Motor neuron (in vitro differentiated cells): ENCODE measurements at places on chromosomes 5 and 9.
A peak's percentile ranks its signal among the peaks of the same experiment; 100 is the strongest.

- ATAC-seq, result no peak
These were observed 323.4 kb downstream of the PSAT1 start for GRCh38 chr9:78620303-78620702.

GRCh38 chr9:13061390-13061789 is 218.1 kb downstream of the MPDZ start:
- no peak for ATAC-seq

- ATAC-seq, result no peak
These were observed 107.2 kb downstream of the ARHGEF28 start for GRCh38 chr5:73733219-73733618.

DNA sequence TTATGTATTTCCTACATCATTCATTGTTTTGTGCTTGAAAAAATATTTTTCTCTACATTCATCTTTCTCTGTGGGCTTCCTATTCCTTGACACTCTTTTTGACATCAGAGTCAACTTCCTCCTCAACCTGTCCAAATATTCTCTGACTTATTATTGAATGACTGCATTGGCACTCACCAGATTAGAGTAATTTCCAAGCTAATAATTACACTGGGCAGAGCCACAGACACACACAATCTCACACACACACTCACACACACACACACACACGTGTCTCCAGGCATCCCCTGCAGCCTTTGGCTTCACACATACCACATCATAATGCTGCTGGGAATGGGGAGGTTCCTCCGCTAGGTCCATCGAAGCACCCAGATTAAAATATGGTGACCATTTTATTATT is 184.5 kb downstream of the SYK start:
- no peak for ATAC-seq

GRCh38 chr9:27485158-27485557 is 38.9 kb upstream of the IFNK start:
- no peak for ATAC-seq

- ATAC-seq, result no peak
These were observed 62.2 kb downstream of the RNF38 start for GRCh38 chr9:36337865-36338264.

- ATAC-seq, result no peak
These were observed 31.7 kb downstream of the NRG2 start for GRCh38 chr5:140011297-140011802.

DNA sequence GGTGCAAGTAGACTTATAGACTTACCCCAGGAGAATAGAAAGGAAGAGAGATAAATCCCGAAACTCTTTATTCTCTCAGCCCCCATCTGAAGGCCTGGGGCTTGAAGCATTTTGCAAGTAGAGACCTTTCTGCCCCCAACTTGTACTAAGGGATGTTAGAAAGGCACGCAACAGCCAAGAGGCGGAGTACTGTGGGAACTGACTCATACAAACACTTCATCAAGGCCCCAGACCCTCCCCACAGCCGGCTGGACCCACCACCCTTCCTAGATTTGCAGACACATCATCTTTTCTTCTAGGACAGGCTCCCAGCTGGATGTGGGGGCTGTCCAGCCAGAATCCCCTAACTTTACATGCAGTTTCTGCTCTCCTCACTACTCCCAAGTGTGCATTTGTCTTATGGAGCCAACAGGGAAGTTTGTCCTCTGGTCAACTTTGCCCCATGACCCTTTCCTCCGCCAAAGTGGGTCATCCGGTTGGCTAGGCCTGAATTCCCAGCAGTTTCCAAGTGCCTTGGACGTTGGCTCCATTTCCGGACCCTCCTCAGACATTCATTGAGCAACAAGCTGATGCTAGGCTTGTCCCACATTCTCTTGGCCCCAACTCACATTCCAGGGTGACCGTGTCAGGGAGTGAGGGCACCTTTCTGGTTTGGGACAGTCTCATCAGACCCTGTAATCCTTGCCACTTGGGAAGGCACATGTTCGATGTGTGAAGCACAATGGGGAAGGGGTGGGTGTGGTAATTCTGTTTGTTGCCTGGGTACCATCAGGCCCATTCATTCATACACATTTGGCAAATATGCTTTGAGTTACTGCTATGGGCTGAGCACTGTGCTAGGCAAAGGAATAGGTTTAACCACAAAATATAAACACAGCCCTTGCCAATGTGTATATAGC is 64.6 kb downstream of the ABLIM3 start:
- ATAC-seq, result no peak

- no peak for ATAC-seq
These were observed 25.7 kb downstream of the CDKN2A start for GRCh38 chr9:21968331-21969010.

DNA sequence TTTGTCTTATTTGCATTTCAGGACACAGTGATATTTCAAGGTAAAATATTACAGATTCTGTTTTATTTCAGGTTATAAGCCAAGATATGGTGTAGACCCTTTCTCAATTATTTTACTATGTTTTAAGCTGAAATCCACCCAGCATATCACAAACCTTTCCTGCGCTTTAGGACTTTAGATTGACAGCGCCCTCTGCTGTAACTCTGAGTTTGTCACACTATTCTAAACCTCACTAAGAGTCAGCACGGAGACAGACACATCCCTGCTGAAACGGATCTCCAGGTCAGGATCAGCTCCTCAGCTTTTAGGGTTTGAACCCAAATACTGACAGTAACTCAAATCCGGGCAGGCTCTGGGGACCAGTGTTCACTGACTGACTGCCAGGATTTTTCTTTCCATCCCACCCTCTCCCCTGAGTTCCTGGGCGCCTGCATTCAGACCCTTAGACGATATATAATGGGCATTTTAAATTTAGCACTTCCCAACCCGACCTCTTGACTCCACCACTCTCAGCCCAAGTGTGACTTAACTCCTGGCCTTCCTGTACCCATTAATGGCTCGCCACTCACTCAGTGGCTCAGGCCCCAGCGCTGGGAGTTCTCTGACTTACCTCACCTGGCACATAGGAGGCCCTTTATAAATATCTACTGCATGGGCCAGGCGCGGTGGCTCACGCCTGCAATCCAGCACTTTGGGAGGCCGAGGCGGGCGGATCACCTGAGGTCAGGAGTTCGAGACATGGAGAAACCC is 33.5 kb downstream of the TLX3 start:
- peak; percentile 95 for ATAC-seq

DNA sequence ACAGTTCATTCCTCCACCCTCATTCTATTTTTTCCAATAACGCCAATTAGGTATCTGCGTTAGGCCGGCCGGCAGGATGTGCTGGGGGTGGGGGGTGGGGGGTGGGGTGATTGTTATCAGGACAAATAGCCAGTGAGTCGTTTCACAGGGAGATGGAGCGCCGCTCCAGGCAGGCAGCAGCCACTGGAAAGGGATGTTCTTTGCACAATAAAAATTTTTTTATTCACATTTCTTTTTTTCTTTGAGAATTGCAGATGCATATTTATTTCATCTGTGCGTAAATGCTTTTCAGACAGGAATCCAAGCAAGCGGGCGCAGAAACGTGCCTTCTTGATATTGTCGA is 4.1 kb downstream of the LMX1B start:
- ATAC-seq, result no peak

DNA sequence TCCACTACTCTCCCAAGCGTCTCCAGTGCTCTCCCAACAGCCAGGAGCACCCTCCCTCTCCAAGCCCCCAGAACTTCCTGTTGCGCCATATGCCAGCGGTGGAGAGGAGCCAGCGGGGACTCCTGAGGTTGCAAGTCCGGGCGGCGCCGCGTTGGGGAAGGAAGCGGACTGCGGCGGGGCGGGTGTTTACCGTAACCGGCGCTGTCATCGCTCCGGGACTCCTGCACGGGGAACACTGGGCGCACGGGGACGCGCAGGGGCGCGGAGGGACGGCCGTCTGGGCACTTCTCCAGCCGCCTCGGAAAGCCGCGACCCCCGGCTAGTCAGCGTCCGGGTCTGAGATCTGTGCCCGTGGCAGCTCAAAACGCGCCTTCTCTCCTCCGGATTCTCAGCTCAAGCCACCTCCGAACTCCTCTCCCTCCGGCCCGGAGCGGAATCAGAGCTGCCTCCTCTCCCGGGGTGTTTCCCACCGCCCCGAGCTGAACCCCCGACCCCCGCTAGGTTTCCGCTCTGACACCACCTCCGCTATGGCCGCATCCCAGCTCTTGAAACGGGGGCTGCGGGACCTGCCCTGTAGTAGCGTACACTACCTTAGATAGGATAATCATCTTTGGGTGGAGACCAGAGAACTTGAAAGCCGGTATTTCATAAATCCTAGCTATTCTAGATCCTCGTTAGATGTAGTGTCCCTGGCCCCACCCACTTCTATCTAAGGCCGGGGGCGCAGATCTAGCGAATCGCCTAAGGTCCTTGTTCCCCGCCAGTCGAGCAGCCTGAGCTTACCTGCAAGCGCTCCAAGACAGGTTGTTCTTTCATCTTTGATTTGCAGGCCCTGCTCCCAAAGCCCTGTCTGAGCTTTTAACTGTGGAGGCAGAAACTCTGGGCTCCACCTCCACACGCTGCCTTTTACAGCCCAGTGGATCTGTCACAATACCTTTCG is at the start of gene TRPM6:
Gene TRPM6 (minus strand): TSS at position 881 of the 940 bp plus-strand sequence. CDS start 65 bp downstream, at position 816.
- peak; percentile 96 for ATAC-seq

DNA sequence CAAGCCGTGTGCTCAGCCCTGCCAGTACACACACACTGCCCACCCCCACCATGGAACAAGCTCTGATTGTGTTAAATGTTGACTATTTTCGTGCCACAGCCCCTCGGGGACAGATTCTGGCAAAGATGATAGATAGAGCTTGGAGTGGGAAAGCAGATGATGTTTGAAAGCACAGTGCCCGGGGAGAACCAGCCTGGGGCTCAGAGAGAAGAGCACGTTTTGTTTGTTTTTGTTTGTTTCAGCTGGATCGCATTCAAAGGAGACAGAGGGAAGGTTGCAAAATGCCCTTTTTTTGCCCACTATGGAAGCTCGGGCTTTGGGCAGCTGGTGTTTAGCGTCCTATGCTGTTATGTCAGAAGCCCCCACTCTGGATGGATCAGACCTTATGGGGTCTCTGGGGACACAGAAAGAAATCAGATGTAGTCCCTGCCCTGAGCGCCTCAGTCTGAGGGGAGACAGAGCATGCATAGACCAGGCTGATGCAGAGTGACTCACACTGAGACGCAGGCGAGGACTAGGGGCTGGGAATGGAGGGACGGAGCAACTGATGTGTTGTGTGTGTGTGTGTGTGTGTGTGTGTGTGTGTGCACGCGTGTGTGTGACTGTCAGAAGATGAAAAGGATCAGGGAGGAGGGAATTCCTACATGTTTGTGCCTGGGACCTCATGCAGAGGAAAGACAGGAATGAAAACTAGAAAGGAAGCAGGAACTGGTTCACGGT is 229.7 kb downstream of the MELK start:
- ATAC-seq, result peak; percentile 96

GRCh38 chr9:129177443-129177790 is 644 bp downstream of the IER5L start:
- ATAC-seq, result no peak

DNA sequence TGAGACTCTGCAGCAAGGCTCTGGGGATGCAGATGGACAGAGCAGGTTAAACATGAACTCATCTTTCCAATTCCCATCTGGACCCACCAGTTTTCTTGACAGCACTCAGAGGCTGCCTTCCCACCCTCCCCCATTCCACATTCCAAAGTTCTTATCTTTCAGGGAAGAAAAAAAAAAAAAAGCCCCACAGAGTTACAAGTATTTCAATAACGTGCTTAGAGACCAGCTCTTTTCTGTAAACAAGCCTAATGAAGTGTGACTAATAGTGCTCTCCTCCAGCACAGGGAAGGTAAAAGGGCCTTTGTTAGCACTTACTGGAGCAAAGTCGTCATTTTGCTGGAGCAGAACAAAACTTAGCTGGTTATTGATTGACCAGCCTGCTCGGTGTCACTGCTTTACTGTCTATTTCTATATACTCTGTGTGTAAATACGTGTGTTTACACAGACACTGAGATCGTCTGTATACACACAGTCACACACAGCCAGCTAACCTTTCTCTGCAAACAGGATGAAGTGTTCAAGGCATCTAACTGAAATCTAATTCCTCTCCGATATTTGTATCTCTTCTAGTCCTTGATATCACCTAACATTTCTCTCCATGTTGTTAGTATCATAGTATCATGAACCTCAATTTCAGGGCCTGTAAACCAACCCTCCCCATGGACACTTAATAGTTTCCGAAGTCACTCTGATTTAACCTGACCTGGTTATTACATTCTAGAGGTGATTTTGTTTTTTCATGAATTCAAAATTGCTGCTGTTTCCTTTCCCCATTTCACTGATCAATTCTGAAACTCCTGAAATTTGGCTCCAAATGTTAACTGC is 84.9 kb downstream of the ZNF608 start:
- ATAC-seq, result peak; percentile 46

DNA sequence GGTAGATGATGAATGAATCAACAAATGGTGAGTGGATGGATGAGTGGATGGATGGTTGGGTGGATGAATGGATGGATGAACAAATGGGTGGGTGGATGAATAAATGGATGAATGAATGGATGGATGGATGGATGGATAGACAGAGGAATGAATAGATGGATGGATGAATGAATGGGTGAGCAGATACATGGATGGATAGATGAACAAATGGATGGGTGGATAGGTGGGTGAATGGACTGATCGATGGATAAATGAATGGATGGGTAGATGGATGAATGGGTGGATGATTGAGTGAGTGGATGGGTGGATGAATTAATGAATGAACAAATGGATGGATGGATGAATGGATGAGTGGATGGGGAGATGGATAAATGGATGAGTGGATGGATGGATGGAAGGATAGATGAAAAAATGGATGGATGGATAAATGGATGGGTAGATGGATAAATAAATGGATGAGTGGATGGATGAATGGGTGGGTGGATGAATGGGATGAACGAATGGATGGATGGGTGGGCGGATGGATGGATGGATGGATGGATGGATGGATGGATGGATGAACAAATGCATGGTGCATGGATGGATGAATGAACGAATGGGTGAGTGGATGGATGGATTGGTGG is 85.7 kb downstream of the PHF2 start:
- ATAC-seq, result no peak

GRCh38 chr9:72428329-72428728 is 63.3 kb upstream of the ZFAND5 start:
- ATAC-seq, result no peak

GRCh38 chr5:107554776-107555424 is 115.8 kb downstream of the EFNA5 start:
- ATAC-seq, result no peak

DNA sequence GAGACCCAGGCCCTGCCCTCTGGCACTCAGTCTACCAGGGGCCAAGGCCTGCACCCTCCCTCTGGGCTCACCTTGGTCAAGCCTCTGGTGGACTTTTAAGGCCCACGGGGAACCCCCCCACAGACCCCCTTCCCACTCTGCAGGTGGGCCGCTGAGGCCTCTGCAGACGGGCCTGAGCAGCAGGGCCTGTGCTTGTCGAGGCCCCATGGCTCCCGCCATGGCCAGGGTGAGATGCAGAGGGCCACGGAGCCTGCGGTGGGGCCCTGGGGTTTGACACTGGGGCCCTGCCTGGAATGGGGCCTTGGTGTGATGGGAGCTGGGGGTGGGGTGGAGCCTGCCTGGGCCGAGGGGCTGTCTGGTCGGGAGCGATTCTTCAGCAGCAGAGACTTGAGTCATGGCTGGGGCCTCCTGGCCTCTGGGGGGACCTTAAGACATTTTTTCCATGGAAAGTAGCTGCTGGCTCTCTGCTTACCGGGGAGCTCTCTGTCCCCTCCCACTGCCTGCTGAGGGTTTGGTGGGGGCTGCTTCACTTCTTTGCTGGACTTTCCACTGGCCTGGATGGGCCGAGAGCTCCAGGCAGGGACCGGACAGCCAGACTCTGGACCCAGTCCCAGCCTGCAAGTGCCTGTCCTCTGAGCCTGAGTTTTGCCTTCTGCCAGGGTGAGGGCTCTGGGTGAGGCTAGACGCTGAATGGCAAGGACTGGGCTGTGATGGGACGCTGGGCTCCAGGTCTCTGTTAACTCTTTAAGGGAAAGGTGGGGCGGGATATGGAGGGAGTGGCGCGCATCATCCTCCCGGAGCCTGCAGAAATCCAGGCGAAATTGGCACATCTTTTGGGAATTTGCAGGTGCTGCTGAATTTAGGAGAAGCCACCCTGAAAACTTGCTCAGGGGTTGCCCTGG is 132.2 kb downstream of the RXRA start:
- ATAC-seq, result no peak
